SW480 (cell line): ENCODE measurements at places on chromosomes 7 and 10.

DNA sequence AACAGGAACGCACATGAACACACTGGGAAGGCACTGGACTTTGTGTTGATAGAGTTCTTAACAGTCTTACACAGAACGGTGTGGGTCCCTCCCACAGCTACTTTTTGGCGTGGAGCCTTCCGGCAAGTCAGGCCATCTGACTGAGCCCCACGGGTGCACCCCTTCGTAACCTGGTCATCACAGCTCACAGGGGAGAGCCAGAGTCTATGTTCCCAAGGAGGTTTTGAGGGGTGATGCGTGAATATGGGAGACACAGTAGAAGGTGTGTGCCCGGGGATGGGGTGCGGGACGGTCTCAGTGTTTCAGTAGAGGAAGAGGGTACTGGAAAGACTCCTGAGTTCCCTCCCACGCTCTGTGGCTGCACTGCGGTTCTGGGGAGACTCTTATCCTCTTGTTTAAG lies 291.7 kb downstream of the DNAJB6 start:
- DNase-seq: no peak

DNA sequence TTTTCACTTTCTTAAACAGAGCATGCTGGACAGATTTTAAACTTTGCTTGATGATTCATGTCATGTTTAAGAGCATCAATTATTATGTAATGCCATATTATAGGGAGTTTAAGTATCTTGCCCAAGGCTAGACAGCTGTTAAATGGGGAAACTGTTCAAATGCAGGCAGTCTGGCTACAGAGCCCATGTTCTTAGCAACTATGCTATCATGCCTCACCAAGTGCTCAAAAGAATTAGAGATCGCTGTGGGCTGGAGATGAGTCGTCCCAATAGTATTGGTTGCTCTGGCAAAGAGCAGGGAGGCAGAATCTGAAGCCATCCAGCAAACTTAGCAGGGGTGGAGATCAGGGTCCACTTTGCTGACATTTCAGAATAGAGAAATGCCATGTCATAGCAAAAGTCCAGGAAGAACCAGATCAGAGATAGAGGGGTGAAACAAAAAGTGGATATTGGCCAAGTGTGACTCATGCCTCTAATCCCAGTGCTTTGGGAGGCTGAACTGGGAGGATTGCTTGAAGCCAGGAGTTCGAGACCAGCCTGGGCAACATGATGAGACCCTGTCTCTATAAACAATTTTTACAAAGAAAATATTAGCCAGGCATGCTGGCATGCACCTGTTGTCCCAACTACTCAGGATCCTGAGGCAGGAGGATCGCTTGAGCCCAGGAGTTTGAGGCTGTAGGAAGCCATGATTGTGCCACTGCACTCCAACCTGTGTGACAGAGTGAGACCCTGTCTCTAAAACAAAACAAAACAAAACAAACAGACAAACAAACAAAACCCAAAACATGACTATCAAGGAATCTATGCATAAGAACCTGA lies 57.8 kb downstream of the BAMBI start:
- DNase-seq: peak; percentile 29

- no peak for DNase-seq
These were observed 65.2 kb downstream of the ZMYND11 start for GRCh38 chr10:200405-200804.

DNA sequence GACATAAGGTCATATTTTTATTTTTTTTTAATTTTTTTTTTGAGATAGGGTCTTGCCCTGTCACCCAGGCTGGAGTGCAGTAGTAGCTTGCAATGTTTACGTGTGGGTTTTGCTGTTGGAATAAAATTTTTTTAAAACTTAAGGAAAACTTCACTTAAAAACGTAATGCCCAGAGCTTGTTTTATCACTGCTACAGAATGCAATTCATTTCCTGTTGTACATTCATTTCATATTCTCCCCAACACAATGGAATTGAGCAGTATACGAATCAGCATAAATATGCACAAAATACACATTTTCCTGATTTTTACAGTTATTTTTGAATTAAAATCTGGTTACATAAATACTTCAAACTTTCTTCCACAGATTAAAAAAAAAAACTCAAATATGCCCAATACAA lies 40.3 kb downstream of the RSU1 start:
- no peak for DNase-seq

- no peak for DNase-seq
These were observed 37.4 kb upstream of the XPNPEP1 start for GRCh38 chr10:109960682-109961081.

GRCh38 chr10:8331387-8331786 lies 276.9 kb downstream of the GATA3 start:
- DNase-seq: no peak

DNA sequence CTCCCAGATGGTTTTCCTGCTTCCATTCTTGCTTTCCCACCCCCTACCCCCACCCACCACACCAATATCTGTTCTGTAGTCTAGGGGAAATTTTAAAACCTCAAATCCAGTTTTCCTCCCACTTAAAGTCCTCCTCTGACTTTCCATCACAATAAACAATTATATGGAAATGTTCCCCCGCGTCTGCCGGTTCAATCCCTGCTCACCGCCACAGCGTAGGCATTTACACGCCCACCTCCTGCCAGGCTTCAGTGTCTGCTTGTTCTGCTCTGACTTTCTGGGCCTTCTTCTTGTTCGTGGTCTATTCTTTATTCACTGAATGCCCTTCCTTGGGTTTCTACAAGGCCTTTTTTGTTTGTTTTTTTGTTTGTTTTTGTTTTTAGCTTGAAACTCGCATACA lies 633.0 kb upstream of the MKI67 start:
- DNase-seq: no peak

- DNase-seq: no peak
These were observed 29.1 kb upstream of the SDHAF3 start for GRCh38 chr7:97088364-97088763.

DNA sequence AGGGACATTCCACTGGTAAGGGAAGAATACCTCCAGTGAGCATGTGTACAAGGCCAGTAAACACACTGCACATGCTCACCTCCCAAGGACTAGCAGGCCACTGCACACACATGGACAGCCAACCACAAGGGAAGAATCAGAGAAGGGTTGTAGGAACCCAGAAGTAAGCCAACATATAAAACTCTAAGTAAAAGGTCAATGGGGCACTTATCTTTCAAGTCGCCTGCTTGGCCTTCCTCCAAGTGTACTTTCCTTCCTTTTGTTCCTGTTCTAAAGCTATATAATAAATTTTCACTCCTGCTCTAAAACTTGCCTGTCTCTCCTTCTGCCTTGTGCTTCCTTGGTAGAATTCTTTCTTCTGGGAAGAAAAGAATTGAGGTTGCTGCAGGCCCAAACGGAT lies 33.0 kb downstream of the ORC5 start:
- DNase-seq: no peak

- DNase-seq: no peak
These were observed 11.5 kb downstream of the AUTS2 start for GRCh38 chr7:69609541-69610373.

- DNase-seq: no peak
These were observed 103.8 kb upstream of the APBB1IP start for GRCh38 chr10:26334232-26334931.

GRCh38 chr10:124562425-124563060 lies 100.9 kb downstream of the LHPP start:
- no peak for DNase-seq

DNA sequence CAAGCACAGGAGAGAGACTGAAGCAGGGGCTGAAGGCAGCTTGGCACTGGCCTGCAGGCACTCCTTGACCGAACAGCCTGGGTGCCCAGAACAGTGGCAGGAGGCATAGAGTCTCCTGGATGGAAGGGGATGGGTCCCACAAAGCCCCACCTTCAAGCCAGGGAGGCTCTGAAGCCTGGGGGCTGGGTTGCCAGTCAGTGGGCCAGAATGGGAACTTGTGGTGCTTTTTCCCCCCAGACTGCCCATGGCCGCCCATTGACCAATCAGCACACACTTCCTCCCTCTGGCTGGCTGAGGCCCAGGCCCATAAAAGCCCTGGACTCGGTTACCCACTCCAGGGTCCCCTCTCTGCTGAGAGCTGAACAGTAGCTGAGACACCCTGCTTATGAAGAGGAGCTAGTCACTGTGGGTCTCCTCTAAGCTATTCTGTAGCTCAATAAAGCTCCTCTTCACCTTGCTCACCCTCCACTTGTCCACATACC lies 109.6 kb downstream of the ELAPOR2 start:
- no peak for DNase-seq

GRCh38 chr10:23558361-23558799 lies 119.5 kb downstream of the OTUD1 start:
- DNase-seq: no peak

GRCh38 chr7:130494431-130494858 lies 2.6 kb downstream of the MEST start:
- no peak for DNase-seq

- DNase-seq: no peak
These were observed 162.0 kb upstream of the MAGI2 start for GRCh38 chr7:79615466-79615865.

DNA sequence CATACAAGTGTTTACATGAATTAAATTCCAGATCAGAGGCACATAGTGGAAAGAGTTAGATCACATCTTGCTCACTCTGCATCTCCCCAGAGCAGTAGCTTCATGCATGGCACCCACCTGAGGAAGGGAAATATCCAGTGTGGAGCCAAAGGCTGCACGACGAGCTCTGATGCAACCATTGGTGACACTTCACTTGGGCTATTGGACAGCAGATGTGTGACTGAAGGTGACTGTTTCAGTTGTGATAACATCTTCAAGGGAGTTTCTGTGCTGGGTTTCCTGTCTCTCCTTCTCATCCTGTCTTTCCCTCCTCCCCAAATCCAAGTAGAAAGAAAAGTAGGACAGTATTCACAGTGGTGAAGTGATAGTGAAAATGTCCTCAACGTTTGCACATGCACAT lies 115.0 kb downstream of the TAF3 start:
- no peak for DNase-seq

GRCh38 chr7:139476891-139477290 lies 6.6 kb downstream of the KLRG2 start:
- DNase-seq: no peak

- no peak for DNase-seq
These were observed 92.2 kb upstream of the LRRC4 start for GRCh38 chr7:128123291-128124037.

DNA sequence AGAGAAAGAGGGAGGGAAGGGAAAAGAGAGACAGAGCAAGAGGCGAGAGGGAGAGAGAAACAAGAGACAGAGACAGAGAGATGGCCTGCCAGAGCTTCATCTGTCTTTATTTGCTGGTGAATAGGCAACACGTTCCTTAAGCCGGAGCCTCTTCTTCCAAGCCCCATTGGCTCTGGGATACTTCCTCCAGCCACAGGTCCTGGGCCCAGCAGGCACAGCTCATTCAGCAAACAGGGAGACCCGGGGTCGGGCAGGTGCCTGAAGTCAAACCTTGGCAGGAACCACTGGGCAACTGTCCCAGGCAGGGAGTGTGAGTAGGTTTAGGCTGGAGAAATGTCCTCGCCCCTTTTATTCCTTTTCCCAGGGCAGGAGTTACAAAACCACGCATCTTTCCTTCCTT lies 68.2 kb downstream of the MYL10 start:
- DNase-seq: no peak

- no peak for DNase-seq
These were observed 239.2 kb upstream of the AKR1E2 start for GRCh38 chr10:4586776-4587175.

DNA sequence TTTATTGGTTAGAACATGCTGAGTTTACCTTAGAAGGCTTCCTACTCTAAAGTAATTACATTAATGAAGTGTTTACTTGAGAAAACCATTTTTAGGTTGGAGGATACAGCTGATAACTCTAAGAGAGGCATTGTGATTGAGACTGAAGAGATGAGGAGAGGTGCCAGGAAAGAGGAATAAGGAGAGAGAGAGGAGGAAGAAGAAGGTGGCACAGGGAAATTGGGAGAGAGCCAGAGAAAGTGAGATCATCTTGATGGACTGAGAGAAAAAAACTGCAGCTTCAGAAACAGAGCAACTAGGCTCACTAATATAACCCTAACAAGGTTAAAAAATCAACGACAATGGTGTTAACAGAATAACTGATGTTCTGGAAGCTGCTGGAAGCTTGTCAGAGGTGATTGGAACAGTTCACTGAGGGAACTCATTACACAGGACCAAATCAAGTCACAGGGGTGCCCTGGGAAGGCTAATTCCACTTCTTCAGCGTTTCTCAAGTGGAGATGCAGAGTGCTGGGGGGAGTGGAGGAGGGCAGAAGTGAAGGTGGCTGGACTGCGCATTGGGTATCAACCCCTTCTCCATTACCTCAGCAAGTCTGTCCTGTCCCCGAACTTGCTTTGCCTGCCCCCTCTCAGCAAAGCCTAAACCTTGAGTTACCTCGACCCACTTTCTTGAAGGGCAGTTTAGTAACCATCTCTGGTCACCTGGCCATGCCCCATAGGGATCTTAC lies 6.9 kb upstream of the SORBS1 start:
- DNase-seq: no peak

- DNase-seq: no peak
These were observed 5.4 kb downstream of the VIM start for GRCh38 chr10:17233286-17233991.

- peak; percentile 48 for DNase-seq
These were observed 851 bp downstream of the MKRN1 start for GRCh38 chr7:140478246-140479061.

DNA sequence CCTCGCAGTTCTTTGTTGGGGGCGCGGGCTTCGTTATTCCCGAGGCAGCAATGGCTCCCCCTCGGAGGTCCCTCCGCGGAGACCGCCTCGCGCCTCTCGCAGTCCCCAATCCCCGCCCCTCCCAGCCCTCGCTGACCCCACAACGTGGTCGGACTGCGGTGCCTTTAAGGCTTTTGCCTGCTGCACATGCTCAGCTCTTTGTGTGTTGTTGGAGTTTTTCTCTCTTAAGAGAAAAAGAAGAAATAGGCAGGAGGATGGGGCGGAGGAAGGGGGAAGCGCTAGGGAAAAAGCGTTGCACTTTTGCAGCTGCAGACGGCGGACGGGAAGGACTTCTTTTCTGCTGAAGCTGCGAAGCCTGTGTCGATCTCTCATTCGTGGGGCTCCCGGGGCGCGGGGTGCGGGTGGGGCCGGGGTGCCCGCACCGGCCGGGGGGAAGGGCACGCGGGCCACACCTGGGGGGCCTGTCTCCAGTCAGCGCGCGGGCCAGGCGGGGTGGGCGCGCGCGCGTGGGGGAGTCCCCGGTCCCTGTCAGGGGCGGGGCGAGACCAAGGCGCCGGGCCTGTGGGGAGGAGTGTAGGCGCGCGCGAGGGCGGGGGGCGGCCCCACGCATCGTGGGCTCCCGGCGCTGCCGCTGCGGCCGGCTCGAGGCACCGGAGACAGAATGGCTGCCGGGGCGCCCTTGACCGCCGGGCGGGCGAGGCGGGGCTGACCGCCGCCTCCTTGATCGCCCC lies 445 bp upstream of the ATRNL1 start:
- DNase-seq: peak; percentile 51

- peak; percentile 72 for DNase-seq
These were observed at the start of gene SLC26A5 for GRCh38 chr7:103446049-103446520. Gene SLC26A5, minus strand, starts transcription at chr7:103446207. Its CDS starts 24,693 bp downstream, at chr7:103421514.

DNA sequence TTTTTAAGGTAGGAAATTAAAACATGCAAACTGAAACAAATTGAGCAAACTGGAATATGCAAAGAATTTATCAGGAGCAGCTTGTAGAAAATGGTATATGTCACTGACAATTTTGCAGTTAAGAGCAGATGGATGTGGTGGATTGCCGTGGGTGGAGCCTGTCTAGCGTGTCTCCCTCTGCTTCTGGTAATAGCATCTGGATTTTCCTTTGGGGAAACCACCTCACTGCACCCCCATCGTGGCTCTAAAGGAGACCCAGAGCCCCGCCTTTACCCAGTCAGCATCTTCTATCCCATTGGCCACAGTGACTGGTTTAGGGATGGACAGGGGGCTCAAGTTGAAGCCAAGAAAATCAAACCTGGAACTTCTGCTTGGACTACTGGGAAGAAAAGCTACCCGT lies 142.9 kb downstream of the SVIL start:
- no peak for DNase-seq

- no peak for DNase-seq
These were observed 37.2 kb downstream of the KAT6B start for GRCh38 chr10:74863551-74863950.

- no peak for DNase-seq
These were observed 84.2 kb downstream of the CUL1 start for GRCh38 chr7:148782757-148783456.
